ENCODE measurements at places on chromosomes 12 and 14.

DNA sequence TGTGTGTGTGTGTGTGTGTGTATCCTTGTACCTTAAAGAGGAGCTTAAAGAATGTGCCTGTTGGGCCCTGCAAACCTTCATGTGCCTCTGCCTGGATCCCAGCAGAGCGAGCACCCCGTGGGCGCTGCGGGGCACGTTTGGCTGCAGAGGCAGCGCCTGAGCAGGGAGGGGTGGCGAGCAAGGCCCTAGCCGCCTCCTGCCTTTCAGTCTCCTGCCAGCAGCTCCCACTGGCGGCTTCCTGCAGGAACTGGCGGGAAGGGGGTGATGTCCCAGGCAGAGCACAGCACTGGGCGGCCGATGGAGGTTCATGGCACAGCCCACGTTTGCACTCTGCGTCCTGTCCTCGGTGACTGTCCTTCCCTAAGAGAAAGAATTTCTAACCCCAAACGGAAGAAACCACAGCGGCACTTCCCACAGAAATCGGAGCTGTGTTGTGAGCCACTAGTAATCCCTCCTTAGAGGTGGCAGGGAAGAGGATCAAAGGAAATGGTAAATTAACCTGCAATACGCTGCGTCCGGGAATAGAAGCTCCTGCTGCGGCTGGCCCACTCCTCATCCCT lies 19.8 kb downstream of the ZBTB42 start:
- no peak for DNase-seq

DNA sequence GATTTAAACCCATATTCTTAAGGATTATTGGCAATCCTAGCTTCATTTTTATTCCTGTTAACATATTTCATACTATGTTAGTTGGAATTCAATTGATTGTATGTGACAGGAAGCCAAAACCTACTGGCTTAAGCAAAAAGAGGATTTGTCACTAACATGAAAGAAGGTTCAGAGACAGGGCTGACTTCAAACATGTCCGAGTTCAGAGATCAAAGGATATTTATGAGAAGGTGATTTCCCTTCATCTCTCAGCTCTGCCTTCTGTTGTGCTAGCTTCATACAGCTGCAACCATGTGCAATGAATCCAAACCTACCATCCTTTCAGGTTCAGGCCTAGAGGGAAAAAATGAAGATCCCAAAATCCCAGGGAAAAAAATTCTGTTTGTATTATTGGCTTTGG lies 349.7 kb downstream of the ATP23 start:
- DNase-seq, result no peak

DNA sequence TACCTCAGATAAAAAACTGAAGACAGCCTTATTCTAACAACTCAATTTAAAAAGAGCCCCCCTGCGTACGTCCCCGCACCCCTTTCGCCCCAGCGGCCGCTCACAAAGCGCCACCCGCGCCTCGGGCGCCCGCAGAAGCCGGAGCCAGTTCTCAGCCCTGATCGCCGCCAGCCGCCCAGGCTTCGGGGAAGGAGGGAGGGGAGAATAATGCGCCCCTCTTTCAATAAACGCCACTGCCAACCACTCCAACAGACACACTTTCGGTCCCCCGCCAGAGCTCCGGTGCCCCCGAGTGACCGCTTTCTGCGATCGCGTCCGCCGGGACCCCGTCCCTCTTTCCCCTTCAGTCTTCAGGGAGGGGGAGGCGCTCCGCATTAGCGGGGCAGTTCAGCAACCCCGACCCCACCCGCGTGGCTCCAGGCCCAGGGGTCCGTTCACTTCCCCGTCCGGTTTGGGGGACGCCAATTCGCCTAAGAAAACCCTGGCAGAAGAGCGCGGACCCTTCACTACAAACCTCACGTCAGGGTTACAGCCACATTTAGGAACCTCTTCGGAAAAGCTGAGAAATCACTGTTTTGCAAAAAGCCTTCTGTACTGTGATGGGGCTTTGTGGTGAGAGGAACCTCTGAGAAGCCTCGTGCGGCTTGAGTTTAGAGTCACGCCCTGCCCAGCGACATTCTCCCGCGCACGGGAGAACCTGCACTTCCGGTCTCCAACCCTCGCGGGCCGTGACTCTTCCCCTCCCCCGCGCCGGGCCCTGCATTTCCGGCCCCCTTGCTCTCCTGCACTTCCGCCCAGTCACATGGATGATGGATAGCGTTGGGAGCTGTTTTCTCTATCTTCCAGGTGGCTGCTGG lies 18.7 kb downstream of the FOXG1 start:
- DNase-seq, result no peak

- DNase-seq, result peak; percentile 42
Measured at GRCh38 chr12:69330475-69331473, 17.4 kb upstream of the LYZ start.

GRCh38 chr12:9388379-9388778 lies 180.2 kb upstream of the PZP start:
- DNase-seq, result no peak
